ENCODE measurements at places on chromosomes 3 and 15. TPM values are rescaled to one million over a fixed set of nuclear protein-coding genes. Genes with fewer than 3 reads are reported as not detected.

DNA sequence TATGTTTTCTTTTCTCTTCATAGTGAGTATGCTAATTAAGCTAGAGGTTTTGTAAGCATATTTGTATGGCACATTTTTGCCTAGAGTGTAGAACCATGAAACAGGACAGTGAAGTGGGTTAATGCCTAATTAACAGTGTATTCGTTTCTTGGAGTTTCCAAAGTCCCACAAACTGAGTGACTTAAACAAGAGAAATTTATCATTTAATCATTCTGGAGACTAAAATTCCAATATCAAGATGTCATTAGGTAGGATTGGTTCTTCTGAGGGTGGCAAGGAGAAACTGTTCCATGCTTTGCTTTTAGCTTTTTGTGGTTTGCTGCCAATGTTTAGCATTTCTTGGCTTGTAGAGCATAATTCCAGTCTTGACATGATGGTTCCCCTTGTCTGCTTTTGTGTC is 734.2 kb downstream of the NAALADL2 start:
- H3K36me3 ChIP-seq, result no peaks in the 10 kb centered on the region
- no peaks in the 10 kb centered on the region for H3K4me1 ChIP-seq
- no peak overlapping the region for H3K4me3 ChIP-seq
- H3K27ac ChIP-seq, result no peak overlapping the region
- DNase-seq, result no peak

- no peaks in the 10 kb centered on the region for H3K36me3 ChIP-seq
- H3K4me1 ChIP-seq, result no peaks in the 10 kb centered on the region
- no peak for DNase-seq
- no peaks in the 10 kb centered on the region for H3K27me3 ChIP-seq
These were observed 17.7 kb downstream of the FRMD4B start for GRCh38 chr3:69368129-69368741.

Gene GCNT3
- 0.69 TPM for total RNA-seq

DNA sequence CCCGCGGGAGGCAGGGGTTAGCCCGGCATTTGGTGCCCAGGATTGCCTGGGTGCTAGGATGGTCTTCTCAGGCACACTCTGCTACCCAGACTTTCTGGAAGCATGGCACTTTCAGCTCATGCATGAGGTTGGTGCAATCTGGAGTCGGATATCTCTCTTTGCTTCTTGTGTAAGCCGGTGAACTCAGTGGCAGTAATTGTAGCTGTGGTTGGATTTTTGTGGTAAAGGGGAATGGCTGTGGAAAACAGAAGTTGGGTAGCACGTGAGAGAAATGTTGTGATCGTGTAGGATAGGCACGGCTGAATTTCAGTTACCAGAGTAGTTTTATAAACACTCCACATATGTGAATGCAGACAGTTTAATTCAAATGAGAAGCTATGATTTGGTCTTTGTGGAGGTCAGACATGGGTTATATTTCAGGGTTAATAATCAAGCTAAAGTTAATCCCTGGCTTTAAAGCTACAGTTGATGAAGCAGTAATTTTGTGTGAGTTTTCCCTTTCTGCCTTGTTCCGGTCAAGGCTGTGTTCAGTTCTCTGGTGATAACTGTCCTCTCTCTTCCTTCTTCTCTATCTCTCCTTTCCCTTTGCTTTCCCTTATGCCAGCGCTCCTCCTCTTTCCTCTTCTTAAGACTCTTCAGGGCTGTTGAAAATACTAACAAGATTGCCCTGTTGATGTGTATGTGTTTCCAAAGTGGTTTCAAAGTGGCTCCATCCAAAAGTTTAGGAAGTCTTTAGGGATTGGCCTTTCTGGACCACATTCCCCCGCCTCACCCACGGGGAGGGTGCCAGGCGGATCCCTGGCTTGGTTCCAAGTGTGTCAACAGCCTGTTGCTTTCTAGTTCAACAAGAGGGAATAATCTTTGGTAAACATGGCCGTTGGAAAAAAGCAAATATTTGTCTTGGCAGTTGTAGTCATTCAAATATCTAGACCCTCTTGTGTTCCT is 404.6 kb upstream of the C2CD4B start:
- H3K4me3 ChIP-seq, result no peak overlapping the region
- no peak for DNase-seq
- no peak overlapping the region for H3K27ac ChIP-seq
- no peaks in the 10 kb centered on the region for H3K27me3 ChIP-seq

DNA sequence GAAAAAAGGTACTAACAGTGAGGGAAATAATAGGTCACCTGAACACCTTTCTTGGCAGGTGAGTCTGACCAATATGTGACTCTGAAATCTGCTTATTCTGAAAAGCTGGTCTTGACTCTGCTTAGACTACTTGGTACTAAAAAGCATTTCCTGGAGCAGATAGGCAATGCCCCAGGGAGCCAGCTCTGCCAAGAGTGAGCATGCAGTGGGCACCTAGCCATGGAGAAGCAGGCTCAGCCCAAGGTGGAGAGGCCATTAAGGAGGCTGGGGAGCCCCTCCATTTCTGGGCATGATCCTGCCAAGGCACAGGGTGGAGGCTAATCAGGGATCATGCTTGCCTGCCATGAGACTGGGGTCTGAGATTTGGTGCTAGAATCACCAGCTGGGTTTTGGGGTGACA is 1.6 kb upstream of the LTF start:
- no peak overlapping the region for H3K4me3 ChIP-seq
- peaks cover 38% of the 10 kb centered on the region for H3K4me1 ChIP-seq
- peaks cover 38% of the 10 kb centered on the region for H3K27me3 ChIP-seq
- H3K27ac ChIP-seq, result no peak overlapping the region

GRCh38 chr15:88454867-88455810 is 12.0 kb downstream of the MRPL46 start:
- H3K27ac ChIP-seq, result no peak overlapping the region
- peak; percentile 87 for DNase-seq
- peaks cover 5% of the 10 kb centered on the region for H3K4me1 ChIP-seq
- peaks cover 40% of the 10 kb centered on the region for H3K36me3 ChIP-seq
- H3K4me3 ChIP-seq, result no peak overlapping the region

Gene FRMD5
- total RNA-seq, result 0.83 TPM

- no peak overlapping the region for H3K27ac ChIP-seq
- no peak for DNase-seq
- H3K4me1 ChIP-seq, result no peaks in the 10 kb centered on the region
- no peaks in the 10 kb centered on the region for H3K27me3 ChIP-seq
These were observed 418.5 kb downstream of the NSUN3 start for GRCh38 chr3:94481226-94481898.

DNA sequence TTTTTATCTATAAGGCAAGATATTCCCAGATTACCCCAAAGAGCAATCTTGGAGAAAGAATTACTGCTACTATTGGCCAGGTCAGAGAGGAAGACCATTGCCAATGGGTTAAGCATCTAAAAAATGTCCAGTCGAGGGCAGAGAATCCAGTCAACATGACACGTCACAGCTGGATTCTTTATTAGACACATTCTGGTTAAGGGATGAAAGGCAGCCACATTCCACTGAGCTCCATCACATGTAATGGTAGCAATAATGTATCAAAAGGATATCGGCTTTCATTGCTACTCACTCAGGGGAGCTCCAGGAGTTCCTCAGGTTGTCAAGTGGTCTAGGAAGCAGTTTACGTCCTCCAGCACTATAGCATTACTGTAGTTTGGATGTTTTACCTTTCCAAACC is 421.1 kb downstream of the PLOD2 start:
- H3K27me3 ChIP-seq, result no peaks in the 10 kb centered on the region
- no peak for DNase-seq
- H3K4me3 ChIP-seq, result no peak overlapping the region
- H3K27ac ChIP-seq, result no peak overlapping the region

DNA sequence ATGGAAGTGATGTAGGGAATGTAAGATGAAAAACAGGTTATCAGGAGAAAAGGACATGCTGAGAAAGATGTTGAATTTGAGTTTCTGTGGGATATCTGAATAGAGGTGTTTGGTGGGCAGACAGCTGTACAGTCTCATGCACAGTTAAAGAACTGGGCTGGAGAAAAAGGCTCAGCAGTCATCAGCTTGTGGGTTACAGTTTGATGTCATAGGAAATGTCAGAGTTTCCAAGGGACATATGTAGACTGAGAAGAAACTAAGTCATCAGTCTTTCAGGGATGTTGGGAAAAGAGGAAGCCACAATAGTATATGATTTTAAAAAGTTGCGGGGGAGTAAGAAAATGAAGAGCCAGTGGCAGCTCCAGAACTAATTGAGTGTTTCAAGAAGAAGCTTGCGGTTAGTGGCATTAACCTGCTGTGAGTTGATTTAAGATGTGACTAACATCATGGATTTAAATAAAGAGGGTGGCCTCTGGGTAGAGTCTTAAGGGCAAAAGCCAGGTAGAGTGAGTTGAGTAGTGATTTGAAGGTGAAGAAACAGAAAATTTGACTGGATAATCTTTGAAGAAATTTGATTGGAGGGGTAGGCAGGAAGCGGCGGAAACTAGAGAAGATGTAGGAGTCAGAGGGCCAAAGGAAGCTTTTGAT is 24.6 kb downstream of the GORASP1 start:
- H3K36me3 ChIP-seq, result peaks cover 62% of the 10 kb centered on the region
- no peak overlapping the region for H3K4me3 ChIP-seq
- H3K27me3 ChIP-seq, result no peaks in the 10 kb centered on the region
- H3K27ac ChIP-seq, result no peak overlapping the region
- peak; percentile 7 for DNase-seq

DNA sequence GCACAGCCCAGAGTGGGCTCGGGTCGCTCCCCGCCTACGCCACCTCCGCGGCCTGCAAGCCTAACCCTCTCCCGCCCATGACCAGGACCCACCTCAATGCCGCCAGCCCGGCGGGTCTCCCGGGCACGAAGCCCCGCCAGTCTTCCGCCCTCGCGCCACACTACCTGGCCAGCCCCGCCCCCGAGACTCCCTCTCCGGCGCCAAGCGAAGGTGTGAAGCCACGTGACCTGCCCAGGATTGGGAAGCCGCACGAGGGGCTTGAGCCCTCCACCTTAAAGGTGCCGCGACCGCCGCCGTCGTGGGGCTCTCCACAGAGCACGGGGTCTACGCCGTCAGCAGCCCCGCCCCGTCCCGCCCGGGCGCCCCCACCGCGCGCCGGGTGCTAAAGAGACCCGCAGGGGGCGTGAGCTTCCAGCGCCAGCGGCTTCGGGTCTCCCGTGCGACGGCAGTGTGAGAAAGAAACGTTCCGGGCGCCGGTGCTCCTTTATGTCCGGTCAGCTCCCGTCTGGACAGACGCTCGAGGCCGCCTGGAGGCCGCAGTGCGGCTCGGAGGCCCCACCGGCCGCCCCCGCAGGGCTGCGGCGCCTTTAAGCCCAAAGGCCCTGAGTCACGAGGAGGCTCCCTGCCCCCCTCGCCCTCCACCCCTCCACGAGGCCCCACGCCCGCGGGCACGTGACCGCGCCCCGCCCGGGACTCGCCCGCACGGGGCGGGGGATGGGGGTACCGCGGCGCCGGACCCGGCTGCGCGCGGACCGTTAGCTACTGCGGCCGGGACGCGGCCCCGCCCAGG is at the start of gene CPEB1:
TSS of gene CPEB1 (minus strand) at position 319 of the 790 bp plus-strand sequence. CDS start 18,904 bp downstream, outside the sequence.
- no peak for DNase-seq
- H3K27me3 ChIP-seq, result peaks cover 16% of the 10 kb centered on the region
- peak within 1 kb of the TSS; percentile 70 for H3K4me3 ChIP-seq
- peak within 1 kb of the TSS; percentile 63 for H3K27ac ChIP-seq
- H3K4me1 ChIP-seq, result peaks cover 17% of the 10 kb centered on the region

- no peak overlapping the region for H3K27ac ChIP-seq
- no peak overlapping the region for H3K4me3 ChIP-seq
- H3K27me3 ChIP-seq, result no peaks in the 10 kb centered on the region
These were observed 268.0 kb downstream of the SUCLG2 start for GRCh38 chr3:67386451-67386850.

DNA sequence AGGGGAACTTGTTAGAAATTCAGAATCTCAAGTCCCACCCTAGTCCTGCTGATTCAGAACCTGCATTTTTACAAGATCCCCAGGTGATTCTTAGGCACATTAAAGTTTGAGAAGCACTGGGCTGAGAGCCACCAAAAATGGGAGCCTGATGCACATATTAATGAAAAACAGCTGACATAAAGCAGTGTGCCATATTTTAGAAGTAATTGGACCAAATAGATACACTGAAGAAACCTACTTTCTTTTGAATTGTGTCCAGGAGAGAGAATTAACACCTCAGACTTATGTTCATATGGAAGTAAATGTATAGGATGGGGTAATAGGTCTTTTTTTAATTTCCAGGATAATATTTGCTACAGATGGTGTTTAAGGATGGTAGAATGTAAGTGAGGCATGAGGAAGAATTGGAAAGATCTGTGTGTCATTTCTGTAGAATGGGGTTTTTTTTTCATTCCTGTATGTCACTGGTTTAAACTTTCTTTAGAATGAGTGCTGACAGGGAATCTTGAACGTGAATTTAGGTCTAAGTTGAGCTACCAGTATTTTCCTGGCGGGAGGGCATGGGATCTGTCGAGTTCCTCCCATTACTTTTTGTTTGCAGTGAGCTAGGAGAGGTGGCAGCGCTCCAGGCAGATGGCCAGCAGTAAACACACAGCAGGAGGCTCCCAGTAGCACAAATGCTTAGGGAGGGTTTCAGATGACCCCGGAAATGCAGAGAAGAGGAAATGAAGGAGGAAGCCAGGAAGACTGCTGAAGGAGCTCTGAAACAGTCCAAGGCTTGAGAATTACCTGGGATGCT is 185.6 kb downstream of the PLCL2 start:
- H3K4me3 ChIP-seq, result no peak overlapping the region
- DNase-seq, result no peak
- no peaks in the 10 kb centered on the region for H3K27me3 ChIP-seq
- H3K36me3 ChIP-seq, result no peaks in the 10 kb centered on the region
- no peak overlapping the region for H3K27ac ChIP-seq

DNA sequence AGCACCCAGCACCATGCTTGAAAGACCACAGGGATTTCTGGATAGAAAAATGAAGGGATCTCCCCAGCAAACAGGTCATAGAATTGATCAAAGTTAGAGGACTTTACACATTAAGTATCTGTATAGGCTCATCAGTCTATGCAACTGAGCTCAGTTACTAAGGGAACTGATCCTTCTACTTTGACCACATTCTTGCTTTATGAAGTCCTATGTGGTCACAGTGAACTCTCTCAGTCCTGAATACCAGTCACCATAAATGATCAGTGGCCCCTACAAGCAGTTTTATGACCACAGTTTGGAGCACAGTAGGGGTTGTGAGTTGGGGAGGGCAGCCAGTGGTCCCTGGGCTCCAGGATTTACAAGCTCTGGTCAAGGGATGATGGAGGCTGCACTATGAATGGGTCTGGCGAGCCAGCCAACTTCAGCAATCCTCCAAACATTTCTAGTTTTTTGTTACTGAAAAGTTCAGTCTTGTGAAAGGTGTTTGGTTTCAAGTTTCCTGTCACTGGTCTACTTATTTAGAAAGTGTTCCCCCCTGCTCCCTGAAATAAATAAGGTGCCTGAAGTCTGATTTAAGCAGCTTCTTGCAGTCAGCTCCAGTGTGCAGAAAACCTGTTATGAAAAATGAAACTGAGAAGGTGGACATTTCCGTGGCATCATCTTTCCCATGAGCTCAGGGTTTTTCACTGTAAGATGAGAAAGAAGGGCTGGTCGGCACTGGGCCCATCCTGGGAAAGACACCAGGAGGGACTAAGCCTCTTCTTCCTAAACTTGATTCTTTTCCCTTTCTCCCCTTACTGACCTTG is 75.5 kb downstream of the DAPK2 start:
- no peaks in the 10 kb centered on the region for H3K36me3 ChIP-seq
- no peak overlapping the region for H3K27ac ChIP-seq
- no peak for DNase-seq
- peaks cover 7% of the 10 kb centered on the region for H3K4me1 ChIP-seq

Gene ARGFX
- not detected for total RNA-seq

Data from esophagus muscularis mucosa (tissue), 4 donors.